Aortic smooth muscle cell (primary cell): ENCODE measurements at places on chromosomes 6 and 20. TPM values are rescaled to one million over a fixed set of nuclear protein-coding genes. Genes with fewer than 3 reads are reported as not detected.

PNLDC1 gene
- not detected in 2 replicates for total RNA-seq

JPH2 gene
- total RNA-seq, result 0.13 and 0.37 TPM in 2 replicates

COL9A1 gene
- total RNA-seq, result not detected in 2 replicates

TPX2 gene
- total RNA-seq, result 37.1 and 41.0 TPM in 2 replicates

ANKRD66 gene
- total RNA-seq, result not detected in 2 replicates
